Fibroblast of the conjunctiva (primary cell): ENCODE measurements at places on chromosomes 1 and 21.
A peak's percentile ranks its signal among the peaks of the same experiment; 100 is the strongest.

DNA sequence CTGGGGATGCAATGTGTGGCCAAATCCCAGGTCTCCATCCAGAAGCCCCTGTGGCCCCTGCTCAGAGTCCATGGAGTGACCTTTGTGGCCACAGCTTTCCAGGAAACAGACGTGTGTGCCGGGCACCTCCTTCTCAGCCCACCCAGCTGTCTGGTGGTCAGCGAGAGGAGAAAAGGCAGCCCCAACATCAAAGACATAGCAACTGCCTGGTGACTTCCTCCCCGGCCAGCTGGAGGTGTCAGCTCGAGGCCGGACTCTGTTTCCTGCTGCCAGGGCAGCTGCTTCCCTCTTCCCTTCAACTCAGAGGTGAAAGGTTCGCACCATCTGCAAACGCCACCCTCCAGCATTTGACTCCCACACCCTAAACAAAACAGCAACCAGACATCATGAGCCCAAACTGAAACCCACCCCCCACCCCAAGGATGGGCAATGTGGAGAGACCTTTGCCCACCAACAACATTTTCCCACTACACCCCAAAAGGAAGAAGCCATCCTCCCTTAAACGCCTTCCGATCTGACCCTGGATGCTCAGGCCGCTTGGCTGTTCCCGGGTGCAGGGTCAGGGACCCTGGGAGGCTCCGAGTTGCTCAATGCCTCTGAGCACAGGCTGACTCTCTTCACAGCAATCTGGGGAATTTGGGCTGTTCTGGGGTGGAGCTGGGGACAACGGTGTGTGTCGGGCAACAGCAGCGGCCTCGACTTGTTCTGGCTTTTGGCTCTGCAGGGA, 162.3 kb downstream of the PSMG1 start:
- peak; percentile 57 for DNase-seq

- no peak for DNase-seq
Measured at GRCh38 chr1:40079774-40080400, 17.2 kb downstream of the PPT1 start.

- DNase-seq, result no peak
Measured at GRCh38 chr1:52239708-52240001, 97.8 kb downstream of the ZFYVE9 start.

DNA sequence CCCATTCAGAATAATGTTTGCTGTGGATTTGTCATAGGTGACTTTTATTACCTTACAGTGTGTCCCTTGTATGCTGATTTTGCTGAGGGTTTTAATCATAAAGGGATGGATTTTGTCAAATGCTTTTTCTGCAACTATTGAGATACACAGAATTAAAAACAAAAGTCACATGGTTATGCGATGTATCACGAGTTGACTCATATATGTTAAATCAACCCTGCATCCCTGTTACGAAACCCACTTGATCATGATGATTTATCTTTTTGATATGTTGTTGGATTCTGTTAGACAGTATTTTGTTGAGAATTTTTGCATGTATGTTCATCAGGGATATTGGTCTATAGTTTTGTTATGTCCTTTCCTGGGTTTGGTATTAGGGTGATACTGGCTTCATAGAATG, 10.7 kb upstream of the OR2T34 start:
- DNase-seq, result no peak

DNA sequence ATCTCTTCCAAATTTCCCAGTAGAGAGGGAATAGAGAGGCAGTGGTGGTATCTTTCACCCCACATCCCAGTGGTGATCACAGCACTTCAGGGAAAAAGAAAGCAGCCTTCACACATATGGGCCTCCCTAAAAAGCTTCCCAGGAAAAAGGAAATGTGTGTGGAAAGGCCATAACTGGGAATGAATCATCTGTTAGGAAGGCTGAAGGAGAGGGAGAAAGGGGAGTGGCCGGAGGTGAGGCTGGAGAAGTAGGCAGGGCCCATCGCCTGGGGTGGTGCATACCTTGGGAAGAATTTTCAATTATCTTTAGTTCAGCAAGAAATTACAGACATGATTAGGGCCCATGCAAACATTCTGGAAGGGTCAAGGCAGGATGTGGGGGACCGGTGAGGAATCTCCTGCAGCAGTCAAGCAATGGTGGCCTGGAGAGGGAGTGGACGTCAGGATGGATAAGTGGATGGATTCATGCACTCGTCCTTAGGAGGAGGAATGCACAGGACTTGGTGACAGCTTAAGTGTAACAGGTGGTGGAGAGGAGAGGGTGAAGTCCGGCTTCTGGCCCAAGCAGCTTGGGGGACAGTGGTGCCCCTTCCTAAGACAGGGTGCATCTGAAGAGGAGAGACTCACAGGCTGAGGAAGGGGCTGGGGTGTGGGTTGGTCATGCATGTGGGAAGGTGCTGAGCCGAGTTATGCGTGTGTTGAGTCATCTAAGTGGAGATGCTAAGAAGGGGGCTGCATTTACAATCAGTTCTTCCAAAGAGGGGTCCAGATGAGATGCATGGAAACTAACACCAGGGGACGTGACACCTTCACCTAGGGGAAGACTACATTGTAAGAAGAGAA, 17.9 kb downstream of the HIVEP3 start:
- no peak for DNase-seq

DNA sequence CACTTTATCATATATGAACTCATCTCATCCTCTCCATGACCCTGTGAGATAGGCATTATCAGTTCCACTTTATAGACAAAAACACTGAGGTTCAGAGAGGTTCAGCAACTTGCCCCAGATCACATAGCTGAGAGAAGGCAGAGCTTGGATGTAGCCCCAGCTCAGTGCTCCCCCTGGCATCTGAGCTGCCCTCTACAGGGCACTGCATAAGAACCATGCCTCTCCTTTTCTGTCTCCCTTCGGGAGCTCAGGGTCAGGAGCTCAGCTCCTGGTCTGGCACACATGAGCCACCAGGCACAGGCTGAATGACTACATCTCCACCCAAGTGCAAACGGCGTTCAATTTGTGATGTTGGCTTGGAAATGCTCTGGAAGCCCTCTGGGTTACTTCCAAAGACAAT, 16.9 kb downstream of the RAB7B start:
- no peak for DNase-seq

- no peak for DNase-seq
Measured at GRCh38 chr1:204961765-204962419, 81.1 kb upstream of the CNTN2 start.

DNA sequence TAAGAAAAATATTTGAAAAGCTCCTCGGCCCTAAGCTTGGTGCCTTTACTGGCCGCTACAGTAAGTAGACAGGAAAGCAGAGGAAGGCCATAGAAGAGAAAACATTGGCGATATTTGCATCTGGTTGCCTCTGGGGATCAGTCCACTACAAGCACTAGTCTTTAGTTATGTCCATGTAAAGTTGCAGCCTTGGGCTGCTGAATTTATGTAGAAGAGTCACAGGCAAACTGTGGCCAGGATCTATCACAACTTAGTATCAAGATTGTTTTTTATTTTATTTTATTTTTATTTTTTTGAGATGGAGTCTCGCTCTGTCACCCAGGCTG, 228.7 kb upstream of the CAMK1G start:
- DNase-seq, result no peak

DNA sequence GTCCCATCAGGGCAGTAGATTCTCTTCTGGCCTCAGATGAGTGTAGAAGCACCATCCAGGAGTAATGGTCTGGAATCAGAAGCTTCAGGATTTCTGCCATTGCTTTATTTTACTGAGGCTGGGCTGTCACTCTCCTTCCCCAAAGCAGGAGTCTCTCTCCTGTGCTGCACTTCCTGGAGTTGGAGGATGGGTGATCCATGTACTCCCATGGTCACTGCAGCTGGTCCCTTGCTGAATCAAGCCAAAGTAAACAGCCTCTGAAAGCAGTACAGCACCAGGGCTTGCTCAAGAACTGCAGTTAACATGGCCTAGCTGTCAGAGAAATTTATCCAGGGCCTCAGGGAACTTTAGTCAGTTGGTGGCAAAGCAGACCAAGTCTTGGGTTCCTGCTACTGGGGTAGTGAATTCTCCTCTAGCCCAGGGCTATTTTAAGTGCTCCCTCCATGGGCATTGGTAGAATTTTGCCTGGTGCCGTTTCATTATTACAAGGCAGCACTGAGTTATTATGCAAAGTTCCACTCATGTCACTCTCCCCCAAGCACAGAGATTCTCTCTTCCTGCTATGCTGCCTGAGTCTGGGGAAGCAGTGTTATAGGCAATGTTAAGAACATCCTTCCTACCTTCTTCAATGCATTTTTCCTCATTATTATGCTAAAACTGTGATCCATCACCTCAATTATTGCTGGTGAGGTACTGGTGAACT, 29.5 kb downstream of the DRAM2 start:
- no peak for DNase-seq
